NCI-H510A treated with DMSO at 0.1 percent for 48 hours (cell line): ENCODE measurements at places on chromosomes 3 and 15.

DNA sequence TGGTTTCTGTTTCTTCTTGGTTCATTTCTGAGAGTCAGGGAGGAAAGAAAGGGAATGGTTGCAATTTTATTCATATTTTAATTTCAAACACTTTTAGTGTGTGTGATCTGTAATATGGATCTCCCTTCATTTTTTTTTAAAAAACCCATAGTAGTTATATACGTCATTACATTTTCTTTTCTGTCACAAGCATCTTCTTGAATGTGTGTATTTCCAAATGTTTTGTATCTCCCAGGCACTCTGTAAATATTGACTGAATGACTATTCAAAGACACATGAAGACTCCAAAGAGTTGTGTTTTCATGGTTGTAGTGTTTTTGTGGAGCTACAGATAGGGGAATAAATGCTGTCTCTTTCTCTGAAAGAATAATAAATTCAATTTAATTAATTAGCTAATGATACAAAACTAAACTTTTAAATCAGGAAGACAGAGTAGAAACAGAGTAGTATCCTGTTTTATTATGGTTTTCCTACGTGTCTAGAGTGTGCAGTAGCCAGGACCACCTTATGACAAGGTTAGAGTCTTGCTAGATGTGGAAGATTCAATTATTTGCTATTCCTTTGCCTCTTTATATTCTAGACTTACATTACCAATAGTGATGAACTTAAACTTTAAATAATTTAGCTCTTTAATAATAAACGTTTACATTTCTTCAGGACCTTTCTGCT is 35.5 kb downstream of the NECTIN3 start:
- DNase-seq: no peak

- no peak for DNase-seq
These were observed 41.2 kb downstream of the CDCP1 start for GRCh38 chr3:45104715-45105711.

DNA sequence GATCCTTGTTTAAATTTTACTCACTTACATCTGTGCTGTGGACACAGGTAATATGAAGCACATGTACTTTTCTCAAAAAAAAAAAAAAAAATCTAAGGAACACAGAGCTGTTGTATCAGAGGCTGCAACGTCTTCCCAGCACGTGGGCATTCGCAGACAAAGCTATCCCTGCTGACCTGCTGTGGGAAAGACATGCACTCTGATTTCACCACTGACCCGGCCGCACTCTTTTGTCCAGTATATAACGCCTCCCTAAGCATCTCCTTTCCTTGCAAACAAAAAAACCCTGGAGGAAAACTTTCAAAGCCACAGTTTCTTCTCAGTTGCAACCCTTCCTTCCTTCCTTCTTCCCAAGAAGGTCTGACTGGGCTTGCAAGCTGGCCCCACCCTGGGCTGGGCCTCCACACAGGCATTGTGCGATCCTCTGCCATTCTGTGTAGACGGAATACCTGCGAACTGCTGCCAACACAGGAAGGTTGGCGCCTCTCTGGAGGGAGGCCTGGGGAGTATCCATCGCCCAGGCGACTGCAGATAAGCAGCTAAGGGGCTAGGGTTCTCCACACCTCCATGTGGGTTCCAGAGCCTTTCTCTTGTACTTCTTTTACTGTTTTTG is 50.8 kb downstream of the SLC12A8 start:
- no peak for DNase-seq

DNA sequence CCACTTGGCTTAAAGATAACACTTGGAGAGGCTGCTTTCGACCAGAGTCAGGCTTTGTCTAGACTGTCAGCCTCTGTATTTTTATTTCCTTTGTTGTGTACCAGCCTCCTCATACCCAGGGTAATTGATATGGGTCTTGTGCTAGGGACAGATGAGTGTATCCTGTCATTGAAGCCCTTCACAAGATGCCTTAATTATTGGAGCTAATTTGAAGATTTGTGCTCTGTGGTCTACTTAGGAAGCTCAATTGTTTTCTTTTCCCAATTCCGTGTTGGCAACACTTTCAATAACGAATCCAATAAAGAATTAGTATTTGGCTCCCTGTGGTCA is 60.5 kb upstream of the DPH6 start:
- no peak for DNase-seq

GRCh38 chr3:107987036-107987939 is 103.5 kb downstream of the CD47 start:
- no peak for DNase-seq

- DNase-seq: no peak
These were observed 166.7 kb upstream of the PRICKLE2 start for GRCh38 chr3:64392001-64392400.

GRCh38 chr3:42846685-42847522 is 28.8 kb downstream of the CYP8B1 start:
- DNase-seq: no peak

DNA sequence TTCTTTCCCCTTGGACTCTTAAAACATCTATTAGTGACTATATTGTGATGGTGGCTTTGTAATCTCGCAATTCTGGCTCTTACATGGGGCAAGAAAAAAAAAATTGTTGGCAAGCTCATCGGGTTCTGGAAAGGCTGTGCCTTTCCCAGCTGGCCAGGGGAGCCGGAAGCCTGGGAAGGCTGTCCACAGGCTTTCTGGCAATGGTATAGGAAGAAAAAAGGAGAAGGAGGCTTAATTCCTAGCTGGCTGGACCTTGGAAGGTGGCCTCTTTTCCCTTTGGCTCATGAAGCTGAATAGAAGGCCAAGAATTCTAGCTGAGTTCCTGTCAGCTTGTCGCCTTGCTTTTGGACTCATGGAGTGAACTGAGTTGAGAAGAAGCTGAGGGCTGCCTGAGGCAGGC is 243.5 kb upstream of the SEMA6D start:
- DNase-seq: no peak

DNA sequence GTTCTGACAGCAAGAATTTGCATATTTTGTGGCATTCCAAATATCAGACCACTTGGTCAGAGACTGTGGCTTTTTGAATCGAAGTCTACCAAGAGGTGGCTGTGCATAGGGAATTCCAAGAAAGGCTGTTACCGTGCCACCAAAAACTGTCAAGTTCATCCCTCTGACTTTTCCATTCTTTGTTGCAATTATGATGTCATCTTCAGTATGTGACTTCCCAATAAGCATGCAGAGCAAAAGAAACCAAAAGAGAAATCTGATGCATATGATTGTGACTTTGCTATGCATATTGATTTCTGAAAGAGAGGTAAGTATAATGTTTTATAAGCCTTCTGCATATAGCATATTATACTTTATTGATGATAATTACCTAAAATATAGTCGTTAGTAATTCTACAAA is 6.5 kb downstream of the BCHE start:
- no peak for DNase-seq

DNA sequence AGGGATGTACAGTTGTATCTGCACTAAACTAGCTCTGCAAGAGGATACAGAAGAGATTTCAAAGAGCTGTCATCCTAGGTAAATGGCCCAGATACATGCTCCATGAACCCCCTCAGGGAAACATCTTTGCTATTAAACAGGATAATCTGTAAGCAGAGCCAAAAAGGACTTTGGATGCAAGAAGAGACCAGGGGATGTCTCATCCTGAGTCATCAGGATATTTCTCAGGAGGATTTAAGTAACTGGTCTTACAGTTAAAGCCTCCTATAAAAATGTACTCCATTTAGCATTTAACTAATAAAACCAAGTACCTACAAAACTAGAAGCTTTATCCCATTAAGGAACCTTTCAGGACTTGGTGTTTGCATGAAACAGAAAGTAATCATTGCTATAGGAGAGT is 48.2 kb upstream of the PHLDB2 start:
- DNase-seq: no peak

- DNase-seq: no peak
These were observed 26.4 kb downstream of the ABHD17C start for GRCh38 chr15:80721476-80721875.

- DNase-seq: no peak
These were observed 34.7 kb downstream of the TM2D3 start for GRCh38 chr15:101617390-101617965.

DNA sequence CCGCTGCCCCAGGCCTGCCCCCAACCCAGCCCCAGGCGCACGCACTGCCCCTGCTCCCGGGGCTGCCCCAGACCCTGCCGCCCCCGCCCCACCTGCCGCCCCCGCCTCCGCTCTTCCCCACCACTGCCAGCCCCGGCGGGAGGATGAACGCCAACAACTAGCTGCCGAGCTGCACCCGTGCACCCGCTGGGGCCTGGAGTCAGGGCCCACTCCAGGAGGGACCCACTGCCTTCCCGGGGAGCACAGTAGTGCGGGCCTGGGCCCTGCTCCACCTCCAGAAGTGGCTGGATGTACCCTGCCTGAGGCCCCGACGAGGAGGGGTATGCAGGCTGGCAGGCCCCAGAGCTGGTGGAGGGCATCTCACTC is 10.9 kb downstream of the ZBTB47 start:
- DNase-seq: no peak

GRCh38 chr3:45773714-45774449 is 22.5 kb downstream of the SLC6A20 start:
- DNase-seq: no peak

- DNase-seq: no peak
These were observed 55.5 kb upstream of the CMTM7 start for GRCh38 chr3:32336113-32336498.

DNA sequence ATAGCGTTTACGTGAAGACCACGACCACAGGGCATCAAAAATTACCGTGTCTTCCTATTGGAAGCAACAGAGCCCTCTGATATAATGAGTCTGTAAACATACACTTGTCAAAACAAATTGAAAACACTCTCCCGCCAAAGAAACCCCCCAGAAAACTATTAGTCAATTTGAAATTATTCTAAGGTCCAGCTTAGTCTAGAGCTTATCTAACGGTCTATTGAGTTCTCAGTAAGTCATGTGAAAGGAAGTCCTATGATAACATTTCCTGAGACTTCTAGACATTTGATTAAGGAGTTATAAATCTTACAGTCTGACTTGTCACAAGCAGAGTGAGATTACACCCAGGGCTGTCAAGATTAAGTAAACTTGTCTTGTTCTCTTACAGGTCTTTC is 356.3 kb downstream of the FOXP1 start:
- no peak for DNase-seq

DNA sequence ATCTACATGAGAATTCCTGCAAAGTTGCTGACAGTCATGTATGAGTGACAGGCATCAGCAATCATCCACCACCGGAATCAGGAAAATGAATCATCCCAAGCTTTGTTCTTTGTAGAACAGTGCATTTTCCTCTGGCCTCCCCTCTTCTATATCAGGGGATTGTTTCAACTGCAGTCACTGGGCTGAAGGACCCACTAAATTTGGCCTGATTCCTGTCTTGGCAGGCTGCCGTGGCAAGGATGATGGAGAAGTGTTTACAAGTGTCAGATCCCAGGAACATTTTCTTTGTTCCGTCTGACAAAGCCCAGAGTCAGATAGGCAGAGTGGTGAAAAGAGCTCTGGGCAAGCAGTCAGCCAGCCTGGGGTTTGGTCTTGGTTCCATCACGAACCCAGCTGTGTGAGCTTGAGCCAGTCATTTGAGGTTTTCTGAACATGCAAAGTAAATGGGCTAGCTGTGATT is 175.1 kb upstream of the TSC22D2 start:
- DNase-seq: no peak

- no peak for DNase-seq
These were observed 479.1 kb downstream of the ZBBX start for GRCh38 chr3:166900866-166901577.

DNA sequence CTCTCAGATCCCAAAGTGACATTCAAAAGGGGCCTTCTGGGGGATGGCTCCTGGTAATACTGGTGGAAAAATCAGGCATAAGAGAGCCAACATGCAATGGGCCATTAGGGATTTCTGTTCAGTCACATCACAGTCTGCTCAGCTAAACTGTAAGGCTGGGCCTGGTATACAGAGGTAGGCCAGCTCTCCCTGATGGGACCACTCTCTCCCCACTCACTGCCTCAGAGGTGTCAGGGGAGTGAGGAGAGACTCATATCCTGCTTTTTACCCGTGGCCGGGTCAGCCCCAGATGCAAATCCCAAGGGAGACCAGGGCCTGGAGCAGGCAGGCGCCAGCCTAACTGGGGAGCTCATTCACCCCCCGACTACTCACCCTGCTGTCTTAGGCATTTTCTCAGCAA is 48.1 kb upstream of the TPM1 start:
- no peak for DNase-seq

DNA sequence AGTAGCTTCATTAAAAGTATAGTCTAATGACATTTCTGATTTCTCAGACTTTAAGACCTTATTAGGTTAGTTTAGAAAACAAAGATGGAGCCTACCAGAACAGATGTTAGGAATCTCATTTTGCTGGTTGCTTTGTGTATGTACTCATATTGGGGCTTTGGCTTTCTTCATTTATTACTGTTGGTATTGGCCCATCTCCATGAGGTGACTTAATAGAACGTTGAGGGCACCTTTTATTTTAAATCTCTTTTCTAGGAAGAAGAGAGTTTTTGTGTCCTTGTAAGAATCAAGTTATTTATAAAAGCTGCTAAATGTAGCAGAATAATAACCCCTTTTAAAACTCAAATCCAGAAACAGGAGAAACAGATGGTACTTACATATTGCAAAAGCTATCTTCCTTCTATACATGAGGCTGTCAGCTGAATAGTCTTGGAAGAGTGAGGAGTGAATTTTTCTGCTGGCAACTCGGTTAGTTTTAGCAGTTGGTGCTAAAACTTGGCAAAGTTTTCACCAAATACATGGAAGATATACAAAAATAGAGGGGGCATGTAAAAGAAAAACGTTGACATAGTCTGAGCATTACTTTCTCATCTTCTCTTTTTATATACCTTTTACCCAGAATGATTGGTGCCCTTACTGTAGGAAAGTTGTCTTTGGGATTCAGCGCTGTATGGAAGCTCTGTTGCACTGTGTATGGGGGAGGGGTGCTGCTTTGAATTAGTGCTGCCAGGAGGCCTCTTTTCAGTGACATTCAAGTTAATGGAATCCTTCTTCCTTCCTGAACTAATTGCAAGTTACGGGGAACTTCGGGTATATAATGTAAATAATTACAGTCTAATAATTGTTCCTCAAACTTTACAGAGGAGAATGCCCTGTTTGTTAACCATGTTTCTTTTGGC is 35.8 kb downstream of the CTNNB1 start:
- DNase-seq: no peak

DNA sequence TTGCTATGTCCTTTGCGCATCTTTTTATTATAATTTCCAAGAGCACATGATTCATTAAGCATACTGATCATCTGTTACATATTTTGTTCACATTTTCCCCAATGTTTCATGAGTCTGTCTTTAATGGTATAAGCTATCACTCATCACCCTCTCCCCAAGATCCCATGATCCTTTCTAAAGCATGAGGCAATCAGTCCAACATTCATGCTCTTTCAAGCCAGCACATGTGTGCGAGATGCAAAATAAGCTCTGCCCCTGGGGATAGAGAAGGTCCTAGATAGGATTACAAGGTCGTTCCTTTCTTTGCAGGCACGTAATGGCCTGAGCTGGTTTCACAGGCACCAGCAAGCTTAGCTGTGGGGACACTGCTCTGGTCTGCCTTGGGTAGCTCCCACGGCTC is 32.2 kb upstream of the B3GNT5 start:
- no peak for DNase-seq
